Stimulated activated CD8-positive, alpha-beta memory T cell treated with anti-CD3 and anti-CD28 coated beads, Interleukin-2, amount 100 ng/mL, for 1 hour (primary cell): ENCODE measurements at places on chromosomes 1 and 21.

DNA sequence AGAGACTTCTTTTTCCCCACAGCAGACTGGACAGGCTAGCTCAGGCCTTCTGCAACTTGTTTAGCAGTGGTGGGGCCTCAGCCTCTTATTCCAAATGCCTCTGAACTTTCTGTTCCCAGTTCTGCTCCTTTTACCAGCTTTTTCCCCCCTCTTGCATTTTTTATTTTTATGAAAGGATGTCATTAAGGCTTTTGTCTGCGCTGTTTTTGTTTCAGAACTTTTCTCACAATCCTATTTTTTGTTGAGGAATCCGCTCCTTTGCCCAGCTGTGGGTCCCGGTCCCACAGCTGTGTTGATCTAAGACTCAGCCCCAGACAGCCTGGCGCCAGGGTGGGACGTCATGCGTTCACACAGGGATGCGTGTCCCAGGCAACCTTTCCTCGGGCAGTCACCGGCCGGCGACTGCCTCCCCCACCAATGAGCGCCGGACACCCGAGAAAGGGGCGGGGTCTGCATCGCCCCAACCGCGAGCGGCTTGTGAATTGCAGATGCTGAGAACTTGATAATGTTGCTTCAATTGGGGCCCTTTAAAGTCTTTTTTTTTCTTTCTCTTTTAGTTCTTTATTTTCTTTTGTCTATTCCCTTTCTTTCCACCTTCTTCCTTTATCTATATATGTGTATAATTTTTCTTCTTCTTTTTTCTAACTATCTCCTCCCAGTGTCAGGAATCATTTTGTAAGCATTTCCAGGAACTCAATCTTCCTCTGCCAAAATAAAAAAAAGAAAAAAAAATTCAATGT is 3.0 kb upstream of the ID3 start:
- DNase-seq: no peak

DNA sequence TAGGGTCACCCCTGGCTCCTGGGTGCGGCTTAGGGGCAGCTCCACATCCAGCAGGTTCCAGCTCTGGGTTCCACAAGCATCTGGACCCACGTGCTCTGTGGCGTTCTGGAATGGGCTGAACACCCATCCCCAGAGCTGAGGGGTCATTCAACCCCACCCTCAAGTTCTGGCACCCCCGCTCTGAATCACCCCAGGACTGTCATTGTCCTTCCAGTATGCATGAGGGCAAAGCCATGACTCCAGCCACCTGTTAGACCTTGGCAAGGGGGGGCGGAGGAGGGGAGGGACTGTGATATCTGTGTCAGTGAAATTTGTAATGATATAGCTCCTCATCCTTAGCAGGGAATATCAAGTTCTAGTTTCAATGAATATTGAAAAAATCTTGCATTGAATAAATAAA is 12.3 kb downstream of the INSRR start:
- no peak for DNase-seq

- no peak for DNase-seq
Observed at GRCh38 chr1:217026531-217026930, 303.3 kb upstream of the ESRRG start.

DNA sequence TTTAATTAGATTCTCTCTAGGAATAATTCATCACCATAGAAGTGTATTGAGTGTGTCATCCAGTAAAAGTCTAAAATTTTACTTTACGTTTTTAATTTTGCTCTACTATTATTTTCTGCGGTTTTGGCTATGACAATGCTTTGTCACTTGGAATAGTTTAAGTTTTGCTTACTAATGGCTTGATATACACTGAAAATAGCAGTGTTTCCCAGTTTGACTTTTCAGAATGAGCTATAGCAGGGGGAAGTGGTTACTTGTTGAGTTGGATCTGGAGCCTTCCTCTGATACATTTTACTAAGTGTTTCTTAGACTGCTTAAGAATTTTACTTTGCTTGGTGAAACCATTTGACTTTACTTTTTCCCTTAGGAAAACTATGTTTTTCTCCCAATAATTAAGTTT is 5.0 kb downstream of the DNAJC16 start:
- DNase-seq: no peak

DNA sequence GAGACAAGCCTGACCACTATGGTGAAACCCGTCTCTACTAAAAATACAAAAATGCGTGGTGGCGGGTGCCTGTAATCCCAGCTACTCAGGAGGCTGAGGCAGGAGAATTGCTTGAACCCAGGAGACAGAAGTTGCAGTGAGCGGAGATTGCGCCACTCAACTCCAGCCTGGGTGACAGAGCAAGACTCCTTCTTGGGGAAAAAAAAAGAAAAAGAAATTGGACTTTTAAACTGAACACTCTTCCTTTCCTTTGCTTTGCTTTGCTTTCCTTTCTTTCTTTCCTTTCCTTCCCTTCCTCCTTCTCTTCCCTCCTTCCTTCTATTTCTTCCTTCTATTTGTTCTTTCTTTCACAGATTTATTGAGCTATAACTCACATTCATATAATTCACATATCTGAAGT is 43.3 kb upstream of the PUM1 start:
- DNase-seq: no peak

- DNase-seq: no peak
Observed at GRCh38 chr1:11768821-11769220, 6.8 kb downstream of the C1orf167 start.

GRCh38 chr1:166129006-166129405 is 37.8 kb downstream of the FAM78B start:
- no peak for DNase-seq
